ENCODE measurements at places on chromosomes 1 and 21.

GRCh38 chr21:46500224-46500861, 41.7 kb downstream of the DIP2A start:
- peak; percentile 40 for DNase-seq

DNA sequence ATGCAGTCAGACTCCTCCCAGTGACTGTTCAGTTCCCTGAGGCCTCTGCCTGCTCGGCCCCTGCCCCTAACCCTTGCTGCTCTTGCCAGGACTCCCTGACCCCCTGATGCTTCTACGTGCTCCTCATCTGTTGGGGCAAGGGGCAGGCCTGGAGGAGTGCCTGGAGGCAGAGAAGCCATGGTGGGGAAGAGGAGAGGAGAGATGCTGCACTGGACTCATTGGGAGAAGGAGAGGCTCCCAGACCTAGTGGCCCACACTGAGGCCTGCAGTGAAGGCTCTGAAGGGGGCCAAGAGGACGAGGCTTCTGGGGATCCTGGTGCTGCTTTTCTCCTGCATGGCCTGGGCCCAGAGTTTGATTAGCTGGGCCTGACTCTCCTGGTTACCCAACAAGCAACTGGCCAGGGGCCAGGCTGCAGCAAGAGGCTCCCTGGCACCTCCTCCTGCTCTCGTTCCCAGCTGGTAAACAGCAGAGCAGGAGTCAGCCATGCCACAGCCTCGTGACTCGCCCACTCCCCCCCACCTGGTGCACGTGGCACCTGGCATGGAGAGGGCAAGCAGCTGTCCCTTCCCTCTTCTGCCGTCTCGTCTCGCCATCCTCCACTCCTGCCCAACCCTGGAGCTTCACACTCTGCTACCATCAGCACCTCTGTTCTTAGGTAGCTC, 847 bp upstream of the RORC start:
- DNase-seq: no peak

- DNase-seq: no peak
Measured at GRCh38 chr1:61353797-61354406, 271.5 kb downstream of the NFIA start.

GRCh38 chr1:83799594-83799993, 199.3 kb downstream of the TTLL7 start:
- DNase-seq: no peak

DNA sequence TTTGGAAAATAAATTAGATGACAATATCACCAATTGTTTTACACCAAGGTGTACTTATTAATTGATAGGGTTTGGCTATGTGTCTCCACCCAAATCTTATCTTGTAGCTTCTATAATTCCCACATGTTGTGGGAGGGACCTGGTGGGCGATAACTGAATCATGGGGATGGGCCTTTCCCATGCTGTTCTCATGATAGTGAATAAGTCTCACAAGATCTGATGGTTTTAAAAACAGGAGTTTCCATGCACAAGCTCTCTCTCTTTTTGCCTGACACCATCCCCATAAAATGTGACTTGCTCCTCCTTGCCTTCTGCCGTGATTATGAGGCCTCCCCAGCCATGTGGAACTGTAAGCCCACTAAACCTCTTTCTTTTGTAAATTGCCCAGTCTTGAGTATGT, 131.0 kb upstream of the LMO4 start:
- DNase-seq: no peak

DNA sequence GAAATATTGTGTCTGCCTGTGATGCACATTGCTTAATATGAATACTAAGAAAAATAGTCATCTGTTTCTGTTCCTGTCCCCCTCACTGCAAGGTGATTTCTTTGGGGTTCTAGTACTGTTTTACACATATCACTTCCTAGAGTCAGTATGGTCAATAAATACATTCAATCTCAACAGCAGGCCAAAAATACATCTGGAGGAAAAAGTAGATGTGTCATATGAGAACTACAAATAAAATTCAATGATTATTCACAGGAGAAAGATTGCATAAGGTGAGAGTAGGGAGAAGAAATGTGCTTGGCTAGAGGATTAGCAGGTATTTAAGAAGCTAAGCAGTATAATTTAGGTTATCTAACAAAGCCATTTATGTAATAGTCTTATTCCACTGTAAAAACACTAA, 45.3 kb upstream of the SAMSN1 start:
- DNase-seq: no peak

- no peak for DNase-seq
Measured at GRCh38 chr1:197096137-197096536, 29.1 kb upstream of the F13B start.

DNA sequence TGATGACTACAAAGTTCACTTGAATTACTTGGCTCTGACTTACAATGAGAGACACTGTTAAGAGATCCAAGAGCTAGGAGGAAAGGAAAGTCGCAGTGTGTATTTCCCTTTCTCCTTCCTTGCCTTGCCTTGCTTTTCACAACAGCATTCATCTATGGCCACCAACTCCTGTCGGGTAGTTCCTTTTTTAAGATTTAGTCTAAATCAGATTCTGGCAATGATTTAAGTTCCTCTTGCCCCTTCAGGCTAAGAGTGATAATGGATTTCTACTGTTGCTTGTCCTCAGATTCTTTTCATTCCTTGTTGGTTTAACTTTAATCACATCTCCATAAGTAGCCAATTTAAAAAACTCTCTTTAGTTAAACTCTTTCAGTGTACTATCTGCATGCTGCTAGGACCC, 91.9 kb downstream of the GTF2B start:
- no peak for DNase-seq

GRCh38 chr1:192775631-192776030, 33.2 kb upstream of the RGS2 start:
- no peak for DNase-seq

DNA sequence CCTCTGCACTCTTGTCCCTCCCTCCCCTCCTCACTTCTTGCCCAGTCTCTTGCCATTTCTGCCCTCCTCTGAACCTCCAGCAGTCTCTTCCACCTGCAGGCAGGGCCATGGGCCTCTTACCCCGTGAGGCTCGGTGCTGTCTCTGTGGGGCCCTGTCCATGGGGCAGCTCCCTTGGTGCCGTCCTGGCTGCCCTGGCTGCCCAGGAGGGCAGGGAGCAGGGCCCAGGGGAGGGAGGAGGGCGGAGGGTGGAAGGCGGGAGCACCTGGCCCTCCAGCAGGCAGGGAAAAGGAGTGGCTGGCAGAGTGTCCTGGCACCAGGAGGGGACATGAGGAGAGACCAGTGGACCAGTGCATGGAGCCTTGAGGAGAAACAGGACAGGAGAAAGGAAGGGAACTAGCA, at the start of gene RORC:
RORC (minus strand) TSS at position 198 of the 400 bp plus-strand sequence; CDS start at position 160, 38 bp downstream.
- no peak for DNase-seq

DNA sequence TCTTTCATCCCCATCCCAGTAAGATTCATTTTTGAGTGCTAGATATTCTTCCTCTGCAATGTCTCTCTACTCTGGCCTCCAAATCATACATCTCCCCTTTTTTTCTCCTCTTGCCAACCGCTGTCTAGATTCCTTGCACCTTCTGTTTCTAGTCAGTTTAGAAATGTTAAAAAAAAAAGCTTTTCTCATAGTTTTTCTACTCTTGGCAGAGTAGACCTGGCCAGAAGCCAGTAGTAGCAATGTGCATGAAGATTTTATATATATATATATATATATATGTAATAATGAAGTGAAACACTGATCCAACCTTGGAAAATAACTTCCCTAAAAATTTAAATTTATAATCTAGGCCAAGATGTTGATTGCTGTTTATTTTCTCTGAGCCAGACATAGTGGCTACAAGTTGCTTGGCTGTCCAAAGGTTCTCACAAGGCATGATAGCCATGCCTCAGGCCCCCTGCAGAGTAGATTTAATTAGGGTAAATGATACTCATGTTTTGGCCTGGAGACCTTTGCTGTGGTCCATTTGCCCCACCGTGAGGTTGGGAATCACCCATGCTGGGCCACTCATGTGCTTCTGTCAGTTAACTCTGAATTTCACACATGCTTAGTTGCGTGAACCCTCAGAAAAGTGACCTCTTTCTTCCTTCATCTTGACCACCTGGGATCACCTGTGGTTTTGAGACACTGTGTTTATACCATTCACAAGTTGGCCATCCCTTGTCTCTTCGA, 103.4 kb upstream of the KCNE2 start:
- no peak for DNase-seq

DNA sequence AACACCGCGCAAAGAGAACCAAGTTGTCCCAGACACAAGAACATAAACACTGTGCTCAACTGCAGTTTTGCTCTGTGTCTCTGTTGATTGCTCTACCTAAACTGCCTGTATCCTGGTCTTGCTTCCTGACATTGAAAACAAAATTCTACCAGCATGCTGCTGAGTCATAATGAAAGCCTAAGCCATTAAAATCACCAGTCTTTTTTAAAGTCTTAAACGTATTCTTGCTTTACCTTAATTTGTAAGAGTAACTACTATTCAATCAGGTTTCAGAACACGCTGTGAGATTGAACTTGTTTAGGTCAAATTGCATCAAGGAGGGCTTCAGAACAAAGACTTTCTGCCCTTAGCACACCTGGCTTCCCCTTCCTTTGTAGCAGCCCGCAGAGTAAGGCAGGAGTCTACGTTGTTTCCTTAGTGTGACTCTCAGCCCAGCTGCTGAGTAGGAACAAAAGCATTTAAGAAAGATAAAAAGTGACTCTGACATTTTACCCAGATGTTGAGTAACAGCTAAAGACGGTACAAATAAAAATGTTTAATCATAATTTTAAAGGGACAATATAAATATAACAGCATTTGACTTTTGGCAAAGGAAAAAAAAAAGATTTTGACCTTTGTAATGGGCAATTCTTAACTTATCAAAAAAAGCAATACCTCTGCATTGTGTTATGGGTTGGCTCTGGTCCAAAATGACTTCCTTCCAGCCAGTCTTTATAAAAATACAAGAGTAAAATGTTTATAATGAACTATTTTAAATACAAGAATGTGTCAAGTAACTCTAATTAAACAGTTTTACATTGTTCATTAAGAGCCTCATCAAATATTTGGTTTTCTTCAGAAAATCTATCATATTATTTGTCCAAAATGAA, 186.9 kb upstream of the ADGRL4 start:
- no peak for DNase-seq

DNA sequence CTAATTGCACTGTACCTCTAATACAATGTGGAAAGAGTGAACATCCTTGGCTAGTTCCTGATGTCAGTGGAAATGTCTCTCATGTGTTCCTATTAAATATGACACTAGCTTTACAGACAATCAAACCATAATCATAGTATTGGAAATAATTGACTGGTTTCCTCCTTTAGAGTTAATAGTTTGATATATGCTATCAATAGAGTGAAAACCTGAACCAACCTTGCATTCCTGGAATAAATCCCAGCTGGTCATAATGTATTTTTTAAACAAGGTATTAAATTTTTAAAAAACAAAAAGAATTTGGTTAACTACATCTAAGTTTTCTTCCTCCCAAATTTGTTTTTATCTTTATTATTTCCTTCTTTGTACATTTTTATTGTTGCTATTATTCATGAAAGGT, 226.1 kb downstream of the SLC45A1 start:
- no peak for DNase-seq

GRCh38 chr1:173530795-173531693, 53.9 kb downstream of the PRDX6 start:
- DNase-seq: no peak

DNA sequence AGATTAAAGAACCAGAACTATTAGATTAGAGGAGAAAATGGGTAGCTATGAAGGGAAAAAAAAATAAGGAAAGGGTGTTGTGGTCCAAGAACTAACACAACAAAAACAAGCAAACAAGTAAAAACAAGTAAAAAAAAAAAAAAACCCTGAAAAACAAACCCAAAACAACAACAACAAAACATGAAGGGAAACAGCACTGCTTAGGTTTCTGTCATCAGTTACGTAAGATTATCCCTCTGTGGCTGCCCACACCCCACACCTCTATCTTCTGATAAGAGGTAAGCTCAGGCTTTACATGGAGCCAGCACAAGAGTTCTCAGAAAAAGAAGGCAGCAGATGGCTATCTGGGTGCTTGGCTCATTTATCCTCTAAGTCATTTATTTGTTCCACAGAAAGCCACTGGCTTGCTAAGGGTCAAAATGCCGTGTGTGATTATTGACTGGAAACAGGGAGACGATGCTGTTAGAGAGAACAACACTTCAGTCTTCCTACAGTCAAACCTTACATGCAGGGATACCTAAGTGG, 57.5 kb downstream of the KIAA0319L start:
- no peak for DNase-seq

Measured in GM10248 (cell line).